Vagina (tissue), 2 donors: ENCODE measurements at places on chromosomes 4 and X. TPM values are rescaled to one million over a fixed set of nuclear protein-coding genes. Genes with fewer than 3 reads are reported as not detected.

DNA sequence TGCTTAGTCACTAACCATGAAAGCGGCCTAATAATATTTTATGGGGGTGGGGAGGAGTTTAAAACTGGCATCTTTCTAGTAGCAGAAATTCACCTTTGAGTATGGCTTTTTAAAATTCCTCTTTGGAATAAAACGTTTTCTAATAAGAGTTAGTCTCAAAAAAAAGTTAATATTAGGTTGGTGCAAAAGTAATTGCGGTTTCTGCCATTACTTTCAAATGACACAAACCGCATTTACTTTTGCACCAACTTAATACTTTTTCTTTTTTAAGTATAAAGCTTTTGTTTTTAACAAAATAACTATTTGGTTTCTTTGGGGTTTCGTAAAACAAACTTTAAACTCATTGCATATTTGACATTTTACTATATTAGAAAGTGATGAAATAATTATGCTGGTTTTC, 68.4 kb downstream of the FBXO8 start:
- no peak for DNase-seq

DNA sequence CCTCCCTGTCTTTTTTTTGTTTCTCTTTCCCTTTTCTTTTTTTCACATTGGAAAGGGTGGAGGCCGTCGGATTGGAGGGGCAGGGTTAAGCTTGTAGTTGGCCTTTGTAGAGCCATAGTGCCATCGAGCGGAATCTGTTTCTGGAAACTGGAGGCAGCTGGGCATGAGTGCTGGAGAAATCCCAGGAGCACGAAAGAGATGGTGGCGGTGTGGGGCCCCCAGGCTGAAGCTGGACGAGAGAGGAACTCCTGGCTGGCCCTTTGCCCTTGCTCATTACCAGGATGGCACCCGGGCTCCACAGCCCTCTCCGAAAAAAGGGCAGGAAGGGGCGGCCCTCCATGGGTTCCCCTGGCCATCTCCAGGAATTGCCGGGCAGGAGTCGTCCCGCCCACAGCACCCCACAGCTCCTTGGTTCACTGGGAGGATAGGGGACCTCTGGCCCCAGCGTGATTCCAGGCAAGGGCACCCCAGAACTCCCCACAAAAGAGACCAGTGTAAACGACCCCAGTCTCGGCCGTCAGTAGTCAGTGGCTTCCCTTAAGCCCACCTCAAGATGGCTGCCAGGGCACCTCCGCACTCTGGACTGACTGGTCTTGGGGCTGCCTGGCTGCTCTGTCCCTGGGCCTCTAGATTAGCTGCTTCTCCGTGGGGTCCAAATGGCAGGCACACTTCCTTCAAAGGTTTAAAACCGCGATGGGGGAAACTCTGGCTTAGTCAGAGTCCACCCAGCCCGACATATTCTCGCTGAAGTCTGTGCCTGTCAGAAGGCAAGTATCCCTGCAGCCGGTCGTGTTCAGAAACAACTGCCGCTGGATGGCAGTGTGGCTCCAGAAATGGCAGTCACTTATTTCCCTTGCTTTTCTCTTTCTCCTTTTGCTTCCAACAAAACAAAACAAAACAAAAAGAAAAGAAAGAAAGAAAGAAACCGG, 74.1 kb downstream of the NBDY start:
- peak; percentile 81 for DNase-seq

GRCh38 chrX:54181202-54181953, 1.7 kb downstream of the FAM120C start:
- no peak for DNase-seq

DNA sequence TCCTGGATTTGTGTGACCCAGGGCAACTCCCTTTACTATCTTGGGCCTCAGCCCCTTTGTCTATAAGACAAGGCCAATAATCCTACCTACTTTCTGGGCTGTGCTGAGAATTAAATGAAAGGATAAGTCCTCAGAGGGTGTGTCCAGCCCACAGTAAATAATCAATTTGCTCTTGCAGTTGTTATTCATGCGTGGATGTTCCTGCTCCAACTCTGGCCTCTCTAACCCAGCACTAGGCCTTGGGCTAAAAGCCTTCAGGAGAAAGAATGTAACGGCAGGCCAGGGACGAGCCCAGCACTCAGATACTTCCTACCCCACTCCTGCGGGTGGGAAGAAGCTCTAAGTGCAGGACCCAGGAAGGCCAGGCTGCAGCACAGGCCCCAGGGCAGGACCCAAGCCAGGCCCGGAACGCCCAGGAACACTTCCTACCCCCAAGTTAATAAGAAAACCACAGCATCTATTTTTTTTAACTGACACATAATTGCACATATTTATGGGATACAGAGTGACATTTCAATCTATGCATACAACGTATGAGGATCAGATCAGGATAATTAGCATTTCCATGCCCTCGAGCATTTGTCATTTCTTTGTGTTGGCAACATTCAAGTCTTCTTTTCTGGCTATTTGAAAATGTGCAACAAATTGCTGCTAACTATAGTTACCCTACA, 179.6 kb upstream of the RBPJ start:
- no peak for DNase-seq

DNA sequence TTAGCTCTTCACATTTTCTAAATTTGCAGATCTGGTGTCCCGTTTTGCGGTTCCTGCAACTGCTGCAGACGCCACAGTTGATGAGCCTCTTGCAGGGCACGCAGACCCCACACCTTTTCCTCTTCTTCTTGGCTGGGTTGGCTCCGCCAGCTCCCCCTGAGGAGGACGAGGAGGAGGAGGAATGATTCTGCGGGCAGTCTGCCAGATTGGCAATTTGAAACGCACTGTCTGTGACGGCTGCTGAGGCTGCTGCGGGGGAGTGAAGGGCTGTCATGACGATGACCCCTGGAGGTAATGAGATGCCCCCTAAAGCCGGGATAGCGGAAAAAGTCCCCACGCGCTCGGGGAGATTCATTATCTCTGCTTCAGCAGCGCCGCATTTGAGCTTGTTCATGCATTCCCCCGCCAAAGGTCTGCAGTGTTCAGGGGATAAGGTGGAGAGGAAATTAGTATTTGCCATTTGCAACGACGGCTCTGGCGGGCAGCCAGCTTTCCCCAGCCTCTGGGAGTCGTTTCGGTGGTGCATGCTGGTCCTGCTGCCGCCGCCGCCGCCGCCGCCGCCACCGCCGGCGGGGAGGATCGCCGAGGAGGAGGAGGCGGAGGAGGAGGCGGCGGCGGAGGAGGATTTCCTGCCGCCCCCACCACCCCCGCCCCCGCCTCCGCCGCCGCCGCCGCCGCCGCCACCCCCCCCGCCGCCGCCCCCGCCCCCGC, 3.8 kb downstream of the CXXC4 start:
- DNase-seq, result no peak

- no peak for DNase-seq
These were observed 26.0 kb downstream of the ARL13A start for GRCh38 chrX:100995469-100995868.

The REST gene
- 24.6 TPM for total RNA-seq

The LPAR4 gene
- not detected for total RNA-seq
